Small intestine (tissue), 16 donors: ENCODE measurements at places on chromosomes 6 and 20.

- DNase-seq, result peak; percentile 72
These were observed 104.6 kb upstream of the EXOC2 start for GRCh38 chr6:797479-798077.

GRCh38 chr6:30645989-30646388 is 944 bp upstream of the C6orf136 start:
- no peak for DNase-seq

DNA sequence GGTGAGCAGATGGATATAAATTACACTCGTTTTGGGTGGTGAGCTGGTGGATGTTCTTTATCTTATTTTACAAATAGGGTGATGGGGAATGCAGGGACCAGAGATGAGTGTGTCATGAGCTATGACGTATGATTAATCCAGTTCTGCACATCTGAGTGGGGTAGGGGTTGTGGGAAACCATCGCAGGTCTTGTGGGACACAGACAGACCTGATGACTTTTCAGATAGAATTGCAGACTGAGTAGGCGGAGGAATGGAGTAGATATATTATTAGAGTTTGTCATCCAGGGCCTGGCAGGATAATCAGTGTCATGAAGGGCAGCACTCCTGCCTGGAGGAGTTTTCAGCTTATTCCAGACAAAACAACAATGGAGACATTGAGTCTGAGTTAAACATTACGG is 12.9 kb upstream of the DSP start:
- DNase-seq, result no peak

GRCh38 chr20:37520419-37520955 is 563 bp upstream of the NNAT start:
- DNase-seq, result no peak

DNA sequence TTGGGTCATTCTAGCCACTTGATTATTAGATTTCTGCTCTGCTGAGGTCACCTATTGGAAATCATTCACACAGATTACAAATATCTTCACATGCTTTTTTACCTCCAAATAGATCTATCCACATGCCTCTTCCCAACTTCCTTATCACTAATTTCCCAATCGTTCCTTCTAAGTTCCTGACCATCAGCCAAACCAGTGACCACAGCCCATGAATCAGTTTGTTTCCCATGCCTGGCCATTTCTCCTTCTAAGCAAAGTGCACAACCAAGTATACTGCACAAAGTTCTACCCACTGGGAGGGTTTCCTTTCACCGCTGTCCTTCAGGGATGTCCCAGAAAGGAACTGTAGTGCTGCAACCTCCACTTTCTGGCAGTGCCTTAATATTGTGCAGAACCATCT is 140.5 kb upstream of the SYNDIG1 start:
- DNase-seq, result no peak

GRCh38 chr6:88870717-88871330 is 92.6 kb downstream of the RNGTT start:
- DNase-seq, result peak; percentile 72

DNA sequence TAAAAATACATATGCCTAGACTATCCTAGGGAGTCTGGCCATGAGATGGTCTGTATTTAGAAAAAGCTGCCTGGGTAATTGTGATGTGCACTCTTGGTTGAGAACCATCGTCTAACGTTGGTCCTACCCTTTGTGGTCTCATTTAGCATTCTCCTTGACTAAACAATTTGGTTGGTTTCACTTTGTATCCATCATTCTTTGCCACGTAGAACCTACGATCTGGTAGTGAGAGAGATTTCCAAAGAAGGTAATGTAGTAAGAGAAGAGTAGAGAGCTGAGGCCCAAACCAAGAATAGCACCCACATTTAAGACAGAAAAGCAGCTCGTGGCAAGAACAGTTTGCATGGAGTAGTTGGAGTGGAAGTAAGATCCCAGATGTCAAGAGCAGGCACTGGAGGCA is 219.8 kb downstream of the TMEM200A start:
- no peak for DNase-seq

- DNase-seq, result peak; percentile 25
These were observed 5.6 kb downstream of the TAGAP start for GRCh38 chr6:159038914-159039884.

DNA sequence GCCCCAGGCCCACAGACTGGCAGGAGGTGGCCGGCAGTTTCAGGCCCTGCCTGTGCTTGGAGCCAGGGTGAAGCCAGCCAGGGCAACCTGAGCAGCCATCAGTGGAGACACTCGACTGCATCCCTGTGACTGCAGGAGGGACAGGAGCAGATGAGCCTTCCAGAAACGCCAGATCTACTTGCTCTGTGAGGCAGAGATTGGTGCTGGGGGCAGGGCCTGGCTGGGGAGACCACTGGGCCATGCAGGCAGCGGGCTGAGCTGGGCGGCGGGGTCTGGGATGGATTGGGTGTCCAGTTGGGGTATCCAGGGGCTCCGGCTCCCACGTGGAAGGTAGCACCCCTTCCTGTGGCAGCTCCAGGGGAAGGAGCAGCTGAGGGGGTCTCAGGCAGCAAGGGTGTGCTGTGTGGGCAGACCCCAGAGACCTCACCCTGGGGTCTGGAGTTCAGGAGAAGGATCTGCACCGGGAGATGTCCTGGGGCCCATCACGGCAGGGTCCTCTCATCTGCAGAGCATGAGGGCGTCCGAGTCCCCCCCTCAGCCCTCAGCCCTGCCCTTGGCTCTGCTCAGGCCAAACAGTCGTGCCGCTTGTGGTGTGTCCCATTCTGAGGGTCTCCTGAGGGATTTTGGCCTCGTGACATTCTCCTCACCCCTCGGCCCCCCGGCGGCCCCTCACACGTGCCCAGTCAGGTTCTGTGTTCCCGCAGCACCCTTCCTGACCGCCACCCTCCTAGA is 334.9 kb downstream of the TAF4 start:
- DNase-seq, result no peak

- no peak for DNase-seq
These were observed 47.9 kb downstream of the DEK start for GRCh38 chr6:18216411-18216810.

DNA sequence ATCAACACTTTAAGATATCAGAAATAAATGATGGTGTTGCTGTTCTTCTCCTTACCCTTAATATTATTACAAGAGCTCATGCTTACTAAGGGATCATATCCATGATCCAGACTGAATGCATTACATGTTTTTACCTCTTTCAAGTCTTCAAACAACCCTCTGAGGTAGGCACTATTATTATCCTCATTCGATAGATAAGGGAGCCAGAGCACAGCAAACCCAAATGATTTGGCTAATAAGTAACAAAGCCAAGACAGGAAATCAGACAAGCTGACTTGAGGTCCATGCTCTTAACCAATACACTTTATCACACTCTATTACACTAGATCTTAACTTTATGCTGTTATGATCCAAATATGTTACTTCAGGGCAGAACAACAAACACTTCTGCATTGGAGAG is 145.9 kb downstream of the RALGAPA2 start:
- peak; percentile 79 for DNase-seq

- DNase-seq, result no peak
These were observed 54.9 kb downstream of the SESN1 start for GRCh38 chr6:109039795-109040194.

DNA sequence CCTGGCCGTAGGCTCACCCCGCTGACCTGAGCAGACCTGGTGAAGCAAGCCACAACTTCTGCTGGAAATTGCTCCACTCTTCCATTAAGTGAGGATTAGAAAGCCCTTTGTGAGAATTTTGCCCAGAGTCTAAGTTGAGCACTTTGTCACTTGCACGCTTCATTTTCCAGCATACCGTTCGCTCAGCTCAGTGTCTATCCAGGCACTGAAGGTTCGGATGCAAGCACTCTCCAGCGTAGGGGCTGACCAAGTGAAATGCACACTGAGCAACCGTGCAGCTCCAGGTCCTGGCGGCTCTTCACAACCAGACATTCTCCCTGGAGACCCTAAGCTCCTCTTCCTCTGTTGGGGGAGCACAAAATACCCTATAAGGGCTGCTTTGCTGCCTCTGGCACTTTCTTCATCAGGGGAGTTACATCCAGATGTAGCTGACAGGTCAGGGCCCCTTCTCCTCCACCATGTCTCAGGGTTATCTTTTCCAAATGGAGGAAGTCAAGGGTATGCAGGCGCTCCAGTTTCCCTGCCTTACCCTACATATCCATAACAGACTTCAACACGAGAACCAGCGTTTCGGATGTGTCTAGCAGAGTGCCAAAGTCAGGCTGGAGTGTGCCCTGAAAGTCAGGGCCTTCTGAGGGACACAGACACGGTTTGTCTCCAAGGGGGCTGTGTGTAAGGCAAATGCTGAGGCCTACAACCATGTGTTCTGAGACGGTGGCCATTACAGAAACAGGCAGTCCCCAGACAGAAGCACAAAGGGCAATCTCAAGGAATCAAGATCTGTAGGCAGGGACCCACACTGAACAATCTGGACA is 146.7 kb upstream of the AFDN start:
- no peak for DNase-seq

GRCh38 chr6:4313044-4313686 is 177.8 kb upstream of the ECI2 start:
- DNase-seq, result peak; percentile 17

GRCh38 chr20:891706-892080 is 24.4 kb downstream of the ANGPT4 start:
- DNase-seq, result no peak

GRCh38 chr6:147390909-147391536 is 117.5 kb upstream of the SAMD5 start:
- DNase-seq, result no peak

GRCh38 chr20:10654630-10655029 is 19.2 kb downstream of the JAG1 start:
- peak; percentile 57 for DNase-seq

DNA sequence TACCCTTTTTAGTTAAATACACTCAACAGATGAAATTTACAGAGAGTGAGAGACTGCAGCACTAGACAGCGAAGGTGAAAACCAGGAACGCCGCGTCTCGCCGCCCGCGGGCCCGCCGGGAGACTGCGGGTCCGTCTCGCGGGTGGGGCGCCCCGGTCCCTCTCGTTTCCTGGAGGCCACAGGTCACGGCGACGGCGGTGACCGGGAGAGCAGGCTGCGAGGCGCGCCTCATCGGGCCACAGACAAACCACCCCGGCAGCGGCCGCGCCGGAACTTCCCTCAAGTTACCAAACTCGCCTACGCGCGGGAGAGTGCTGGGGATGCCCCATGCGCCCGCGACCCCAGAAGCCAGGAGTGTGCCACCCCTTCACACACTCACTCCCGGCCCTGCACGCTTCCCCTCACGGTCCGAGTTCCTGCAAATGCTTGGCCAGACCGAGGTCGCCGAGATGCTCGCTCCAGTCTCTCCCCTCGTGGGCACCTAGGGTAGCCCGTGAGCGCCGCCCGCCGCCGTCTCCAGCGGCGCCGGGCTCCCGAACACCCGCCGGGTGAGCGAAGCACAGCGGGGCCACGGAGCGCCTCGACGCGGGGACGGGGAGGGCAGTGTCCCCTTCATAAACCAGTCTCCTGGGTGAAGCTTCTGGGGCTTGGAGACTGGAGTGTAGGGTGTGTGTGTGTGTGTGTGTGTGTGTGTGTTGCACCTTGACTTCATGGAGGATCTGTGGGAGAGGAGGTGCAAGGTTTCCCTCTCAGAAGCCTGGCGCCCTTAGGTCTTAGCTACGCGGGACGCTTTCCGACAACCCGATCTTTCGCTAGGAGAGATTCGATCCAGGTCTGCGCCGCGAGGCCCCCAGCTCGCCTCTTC is 1.4 kb downstream of the BACH2 start:
- peak; percentile 50 for DNase-seq

DNA sequence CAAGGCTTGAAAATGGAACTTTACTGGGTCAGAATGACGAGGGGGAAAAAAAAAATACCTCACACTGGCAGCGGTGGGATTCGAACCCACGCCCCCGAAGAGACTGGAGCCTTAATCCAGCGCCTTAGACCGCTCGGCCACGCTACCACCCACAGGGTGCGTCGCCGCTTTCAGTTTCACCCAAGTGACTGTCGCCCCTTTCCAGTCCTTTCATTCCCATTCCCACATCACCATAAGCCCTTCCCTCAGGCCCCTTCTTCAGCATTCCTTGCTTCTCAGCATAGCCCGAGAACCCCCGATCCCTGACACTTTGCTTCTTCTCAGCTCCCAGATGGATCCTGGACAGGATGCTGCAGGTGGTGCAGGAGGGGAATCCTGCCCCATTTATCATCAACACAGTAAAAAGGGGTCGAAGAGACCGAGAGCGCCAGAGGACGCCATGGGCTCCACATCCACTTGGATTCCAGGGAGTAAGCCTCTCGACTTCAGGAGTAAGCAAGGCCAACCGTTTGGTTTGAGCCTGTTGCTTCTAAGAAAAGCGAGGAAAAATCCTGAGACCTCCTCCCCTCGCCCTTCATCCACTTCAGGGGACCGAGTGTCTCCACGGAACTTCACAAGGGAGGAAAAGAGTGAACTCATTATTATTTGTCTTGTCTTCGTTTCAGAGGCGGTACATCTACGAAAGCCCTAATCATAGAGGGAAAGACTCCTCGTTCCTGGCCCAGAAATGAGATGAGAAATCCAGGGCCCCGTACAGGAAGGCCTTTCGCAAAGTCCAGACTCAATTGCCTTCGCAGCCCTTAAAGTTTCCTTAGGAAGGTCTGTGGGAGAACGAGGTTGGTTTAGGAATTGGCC is 20.0 kb upstream of the TRIM27 start:
- peak; percentile 63 for DNase-seq

GRCh38 chr20:17442588-17442987 is 88.6 kb downstream of the BFSP1 start:
- no peak for DNase-seq

DNA sequence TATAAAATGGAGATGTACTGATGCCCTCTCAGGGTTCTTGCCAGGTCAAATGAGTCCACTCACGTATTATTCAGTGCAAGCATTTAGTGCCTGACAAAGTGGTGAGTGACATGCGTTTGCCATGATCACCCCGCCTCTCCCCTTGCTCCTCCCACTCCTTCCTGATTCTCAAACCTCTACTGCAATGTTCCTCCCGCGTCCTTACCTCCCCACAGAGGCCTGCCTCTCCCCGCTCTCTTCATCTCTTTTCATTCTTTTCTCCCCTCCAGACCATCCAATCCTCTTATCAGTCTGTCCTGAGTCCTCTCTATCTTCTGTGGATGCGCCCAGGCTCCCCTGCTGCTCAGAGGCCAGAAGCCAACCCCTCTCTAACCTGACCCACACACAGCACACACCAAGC is 40.7 kb downstream of the KCNK5 start:
- peak; percentile 85 for DNase-seq

- no peak for DNase-seq
These were observed 1012.1 kb downstream of the KIF16B start for GRCh38 chr20:15561070-15561569.

DNA sequence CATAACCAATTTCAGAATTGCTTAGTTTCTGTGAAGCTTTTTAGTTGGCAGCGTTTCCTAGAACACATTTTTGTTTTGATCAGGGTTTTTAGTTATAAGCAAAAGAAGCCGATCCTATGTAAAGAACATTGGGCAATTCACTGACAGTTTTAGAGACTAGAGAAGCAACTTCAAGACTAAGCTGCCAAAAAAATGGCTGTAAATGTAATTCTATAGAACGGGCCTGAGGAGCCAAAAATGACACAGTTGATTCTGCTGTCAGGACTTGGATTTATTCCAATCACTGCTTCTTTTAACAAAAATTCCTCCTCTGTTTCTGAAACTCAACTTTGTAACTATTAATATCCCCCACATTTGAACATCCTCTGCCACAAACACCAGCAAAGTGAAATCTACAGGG is 236.0 kb upstream of the EYS start:
- no peak for DNase-seq

- no peak for DNase-seq
These were observed 233.8 kb downstream of the SLC24A3 start for GRCh38 chr20:19446246-19446645.

GRCh38 chr6:33738153-33738552 is 8.6 kb downstream of the IP6K3 start:
- peak; percentile 39 for DNase-seq

GRCh38 chr20:5751856-5752255 is 1.7 kb downstream of the SHLD1 start:
- peak; percentile 87 for DNase-seq

GRCh38 chr6:30265181-30265580 is 52.0 kb upstream of the TRIM26 start:
- no peak for DNase-seq
